Activated naive CD4-positive, alpha-beta T cell (primary cell): ENCODE measurements at places on chromosomes 2 and 18.

- DNase-seq, result peak; percentile 43
These were observed 50.2 kb upstream of the SIGLEC15 start for GRCh38 chr18:45775241-45775676.

DNA sequence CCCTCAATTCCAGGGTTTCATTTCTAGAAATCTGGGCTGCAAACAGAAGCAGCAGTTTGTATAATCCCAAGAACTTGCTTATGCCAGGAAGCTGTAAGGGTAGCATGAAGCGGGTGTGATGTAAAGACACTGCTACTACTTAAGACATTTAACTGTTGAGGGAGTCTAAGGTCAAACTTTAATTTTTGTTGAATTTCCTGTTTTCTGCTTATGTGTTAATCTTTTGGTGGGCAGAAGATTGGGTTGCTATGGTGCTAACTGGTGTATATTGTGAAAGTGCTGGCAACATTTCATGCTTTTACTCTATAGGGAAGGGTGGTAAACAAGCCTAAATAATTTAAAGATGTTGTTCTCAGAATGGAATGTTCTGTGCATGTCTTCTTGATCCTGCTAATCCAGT is 2.7 kb downstream of the NCOA1 start:
- no peak for DNase-seq

GRCh38 chr18:26233208-26233607 is 7.0 kb downstream of the TAF4B start:
- no peak for DNase-seq

DNA sequence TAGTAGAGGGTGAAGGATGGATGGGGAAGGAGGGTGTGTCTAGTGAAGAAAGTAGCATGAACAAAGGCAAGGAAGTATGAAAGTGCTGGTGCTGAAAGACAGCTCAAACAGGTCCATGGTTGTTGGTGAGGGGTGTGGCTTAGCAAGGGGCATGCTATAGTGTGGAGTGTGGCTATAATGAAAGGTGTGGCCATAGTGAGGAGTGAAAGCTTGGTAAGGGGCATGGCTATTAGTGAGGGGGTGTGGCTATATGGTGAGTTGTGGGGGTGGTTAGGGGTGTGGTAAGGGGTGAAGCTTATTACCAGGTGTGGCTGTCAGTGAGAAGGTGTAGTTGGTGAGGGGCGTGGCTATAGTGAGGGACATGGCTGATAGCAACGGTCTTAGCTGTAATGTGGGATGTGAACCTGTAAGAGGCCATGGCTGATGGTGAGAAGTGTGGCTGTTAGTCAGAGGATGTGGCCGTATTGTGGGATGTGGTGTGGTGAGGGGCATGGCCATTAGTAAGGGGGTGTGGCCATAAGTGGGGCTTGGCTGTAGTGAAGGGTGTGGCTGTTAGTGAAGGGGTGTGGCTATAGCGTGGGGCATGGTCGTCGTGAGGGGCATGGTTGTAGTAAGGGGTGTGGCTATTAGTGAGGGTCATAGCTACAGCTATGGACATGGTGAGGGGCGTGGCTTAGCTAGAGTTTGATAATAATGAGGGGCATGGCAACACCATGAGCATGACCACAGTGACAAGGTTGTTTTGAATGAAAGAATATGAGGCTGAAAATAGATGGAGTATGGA is 549.6 kb downstream of the FBXO15 start:
- DNase-seq, result no peak

DNA sequence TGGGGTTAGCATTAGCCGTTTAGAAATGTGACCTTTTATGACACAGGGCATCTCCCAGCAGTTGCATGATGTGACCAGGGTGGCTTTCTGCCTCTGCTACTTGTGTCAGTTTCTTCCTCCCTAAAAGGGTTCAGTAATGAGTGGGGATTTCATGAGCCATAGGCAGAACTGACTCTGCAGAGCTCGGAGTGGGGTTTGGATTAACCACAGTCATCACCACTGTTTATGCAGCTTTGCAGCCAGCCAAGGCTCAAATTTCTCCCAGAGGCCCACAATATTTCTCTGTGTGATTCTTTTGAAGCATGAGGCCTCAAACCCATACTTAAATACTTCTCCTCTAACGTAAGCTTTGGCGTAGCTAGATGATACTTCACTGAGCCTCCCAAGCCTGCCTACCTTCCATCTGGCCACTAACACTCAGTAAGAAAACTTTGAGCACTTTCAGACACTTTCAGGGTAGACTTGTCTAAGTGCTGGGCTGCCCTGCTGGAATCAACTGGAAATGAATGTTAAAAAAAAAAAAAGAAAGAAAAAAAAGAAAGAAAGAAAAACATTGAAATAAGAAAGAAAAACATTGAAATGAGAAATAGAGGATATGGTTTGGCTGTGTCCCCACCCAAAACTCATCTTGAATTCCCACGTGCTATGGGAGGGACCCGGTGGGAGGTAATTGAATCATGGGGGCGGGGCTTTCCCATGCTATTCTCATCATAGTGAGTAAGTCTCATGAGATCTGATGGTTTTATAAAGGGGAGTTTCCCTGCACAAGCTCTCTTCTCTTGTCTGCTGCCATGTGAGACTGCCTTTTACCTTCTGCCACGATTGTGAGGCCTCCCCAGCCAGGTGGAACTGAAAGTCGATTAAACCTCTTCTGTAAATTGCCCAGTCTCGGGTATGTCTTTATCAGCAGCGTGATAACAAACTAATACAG is 11.5 kb upstream of the LAPTM4A start:
- DNase-seq, result no peak
